ENCODE measurements at places on chromosomes 5 and 9.

- peak; percentile 74 for DNase-seq
Measured at GRCh38 chr9:133347515-133347984, 381 bp downstream of the MED22 start.

DNA sequence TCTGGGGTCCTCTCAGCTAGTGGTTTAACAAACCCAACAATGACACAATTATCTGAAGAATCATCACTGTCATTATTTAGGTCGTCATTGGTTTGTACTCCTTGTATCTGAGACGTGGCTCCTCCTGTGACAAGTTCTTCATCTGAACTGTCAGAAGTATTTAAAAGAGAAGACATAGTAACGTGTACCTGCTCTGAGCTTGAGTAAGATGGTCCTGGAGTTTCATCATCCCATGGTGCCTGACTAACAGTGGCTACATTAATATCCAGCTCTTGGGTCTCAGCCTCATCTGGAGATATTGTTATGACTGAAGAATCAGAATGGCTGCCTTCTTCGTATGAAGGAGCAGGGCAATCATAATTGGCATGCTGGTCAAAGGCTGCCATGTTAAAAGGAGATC lies 9.1 kb upstream of the SMIM27 start:
- no peak for DNase-seq

DNA sequence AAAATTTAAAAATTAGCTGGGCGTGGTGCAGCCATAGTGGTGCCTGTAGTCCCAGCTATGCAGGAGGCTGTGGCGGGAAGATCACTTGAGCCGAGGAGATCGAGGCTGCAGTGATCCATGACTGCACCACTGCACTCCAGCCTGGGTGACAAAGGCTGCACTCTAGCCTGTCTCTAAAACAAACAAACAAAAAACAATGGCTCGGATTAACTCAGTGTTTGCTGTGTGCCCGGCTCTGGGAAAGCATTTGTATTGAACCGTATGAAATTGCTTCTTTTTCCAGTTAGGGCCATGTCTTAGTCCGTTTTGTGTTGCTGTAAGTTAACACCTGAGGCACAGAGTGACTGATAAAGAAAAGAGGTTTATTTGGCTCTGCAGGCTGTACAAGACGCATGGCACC lies 62.6 kb downstream of the CFAP77 start:
- DNase-seq: no peak

DNA sequence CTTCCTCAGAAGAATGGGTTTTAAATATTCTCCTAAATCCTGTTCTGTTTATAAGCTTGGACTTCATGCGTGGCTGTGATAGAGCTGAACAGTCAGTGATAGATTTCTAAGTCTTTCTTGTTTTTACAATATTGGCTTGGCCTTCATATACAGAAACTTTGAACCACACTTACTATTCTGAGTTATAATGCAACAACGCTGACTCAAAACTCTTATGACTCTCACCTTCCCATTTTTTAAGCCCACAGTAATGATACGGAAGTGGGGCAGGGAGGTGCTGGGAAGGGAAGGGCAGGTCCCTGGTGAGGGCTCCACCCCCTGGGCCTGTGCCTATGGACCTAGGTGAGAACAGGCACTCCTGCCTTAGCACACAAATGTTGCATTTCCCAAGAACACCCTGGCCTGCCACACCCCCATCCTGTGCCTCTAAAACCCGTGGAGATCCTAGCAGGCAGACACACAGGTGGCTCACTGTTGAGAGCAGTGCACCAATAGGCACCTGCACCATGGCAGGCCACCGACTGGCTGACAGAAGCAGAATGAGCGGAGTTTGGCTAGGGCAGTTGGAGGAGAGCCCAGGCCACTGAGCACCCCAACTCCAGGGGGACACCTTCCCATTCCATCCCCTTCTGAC lies 376.7 kb downstream of the GABRG2 start:
- no peak for DNase-seq

GRCh38 chr9:2248768-2249265 lies 233.7 kb downstream of the SMARCA2 start:
- DNase-seq: no peak

DNA sequence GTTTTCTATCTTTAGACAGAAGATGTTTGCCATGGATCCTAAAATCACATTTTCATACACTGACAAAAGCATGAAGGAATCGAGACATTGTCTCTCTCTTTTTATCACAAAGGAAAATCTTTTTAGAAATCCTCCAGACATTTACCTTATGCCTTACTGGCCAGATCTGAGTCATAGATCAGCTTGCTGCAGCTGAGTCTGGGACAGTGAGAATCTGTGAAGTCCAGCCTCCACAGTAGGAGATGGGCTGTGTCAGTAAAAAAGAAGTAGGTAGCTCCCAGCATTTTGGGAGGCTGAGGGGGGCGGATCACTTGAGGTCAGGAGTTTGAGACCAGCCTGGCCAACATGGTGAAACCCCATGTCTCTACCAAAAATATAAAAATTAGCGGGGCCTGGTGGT lies 333.4 kb upstream of the ZNF462 start:
- DNase-seq: no peak

DNA sequence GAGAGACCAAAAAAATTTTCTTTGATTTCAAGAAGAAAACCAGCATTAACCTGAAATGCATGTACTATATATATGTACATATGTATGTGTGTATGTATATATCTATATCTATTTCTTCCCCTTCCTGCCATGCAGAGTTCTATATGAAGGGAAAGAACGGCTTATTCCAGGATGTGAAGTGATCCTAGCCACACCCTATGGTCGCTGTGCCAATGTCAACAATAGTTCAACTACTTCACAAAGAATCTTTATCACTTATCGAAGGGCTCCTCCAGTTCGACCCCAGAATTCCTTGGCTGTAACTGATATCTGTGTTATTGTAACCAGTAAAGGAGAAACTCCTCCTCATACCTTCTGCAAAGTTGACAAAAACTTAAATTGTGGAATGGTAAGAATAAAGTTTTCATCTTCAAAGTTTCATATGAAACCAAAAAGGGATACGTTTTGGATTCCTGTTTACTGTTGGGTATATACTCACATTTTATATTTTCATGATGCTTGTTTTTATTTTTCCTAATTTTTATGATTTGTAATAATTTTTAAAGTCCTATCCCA lies 56.2 kb downstream of the DENND4C start:
- DNase-seq: no peak

DNA sequence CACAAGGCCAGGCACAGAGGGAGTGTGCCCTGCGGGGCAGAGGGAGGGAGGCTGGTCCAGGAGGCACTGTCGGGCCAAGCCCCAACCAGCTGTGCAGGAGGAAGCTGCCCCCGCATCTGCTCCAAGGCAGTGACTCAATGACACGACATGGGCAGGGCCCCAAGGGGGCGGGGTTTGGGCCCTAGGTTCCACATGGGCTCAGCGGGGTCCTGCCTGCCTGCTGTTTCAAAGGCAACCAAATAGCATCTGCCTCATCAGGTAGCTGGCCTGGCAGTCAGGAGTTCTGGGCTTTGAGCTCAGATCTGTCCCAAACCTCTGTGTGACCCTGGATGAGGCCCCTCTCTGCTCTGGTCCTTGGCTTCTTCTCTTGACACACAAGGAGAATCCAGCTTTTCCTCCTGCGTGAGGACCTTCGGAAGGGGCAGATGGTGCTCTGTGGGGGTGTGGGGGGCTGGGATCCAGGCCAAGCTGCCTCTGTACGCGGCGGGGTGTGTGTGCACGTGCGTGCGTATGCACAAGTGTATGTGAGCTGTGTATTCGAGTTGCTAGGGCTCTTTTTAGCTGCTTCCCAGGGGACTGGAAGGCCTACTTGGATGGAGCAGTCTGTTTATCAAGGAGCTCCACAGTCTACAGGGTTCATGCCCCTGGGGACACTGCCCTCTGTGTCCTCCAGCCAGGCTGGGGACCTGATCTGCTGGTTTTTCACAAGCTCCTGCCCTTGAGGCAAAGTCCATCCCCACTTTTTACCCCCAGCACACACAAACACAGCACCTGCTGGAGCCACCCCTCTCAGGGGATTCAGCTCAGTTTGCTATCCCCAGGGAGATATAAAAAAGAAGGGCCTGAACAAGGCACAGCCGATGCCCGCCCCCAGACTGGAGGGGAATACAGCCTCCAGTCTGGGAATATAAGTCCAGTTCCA lies 138.9 kb downstream of the RGS3 start:
- DNase-seq: peak; percentile 50

- no peak for DNase-seq
Measured at GRCh38 chr9:121268598-121268850, 562 bp downstream of the GSN start.

DNA sequence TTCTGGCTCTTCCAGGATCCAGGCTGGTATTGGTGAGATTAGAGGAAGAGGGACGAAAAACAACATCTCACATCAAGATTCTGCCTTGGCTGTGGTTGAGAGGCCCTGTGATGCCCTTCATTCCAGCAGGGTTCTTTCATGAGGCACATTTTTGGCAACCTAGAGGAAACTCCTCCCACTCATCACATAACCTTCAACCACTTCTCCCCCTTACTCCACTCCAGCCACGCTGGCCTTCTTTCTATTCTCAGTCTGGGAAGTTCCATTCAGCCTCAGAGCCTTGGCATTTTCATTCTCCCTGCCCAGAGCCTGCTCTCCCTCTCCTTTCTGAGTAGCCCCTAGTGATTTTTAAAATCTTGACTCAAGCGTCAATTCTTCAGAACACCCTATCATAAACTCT lies 337.5 kb downstream of the ZSWIM6 start:
- DNase-seq: no peak

DNA sequence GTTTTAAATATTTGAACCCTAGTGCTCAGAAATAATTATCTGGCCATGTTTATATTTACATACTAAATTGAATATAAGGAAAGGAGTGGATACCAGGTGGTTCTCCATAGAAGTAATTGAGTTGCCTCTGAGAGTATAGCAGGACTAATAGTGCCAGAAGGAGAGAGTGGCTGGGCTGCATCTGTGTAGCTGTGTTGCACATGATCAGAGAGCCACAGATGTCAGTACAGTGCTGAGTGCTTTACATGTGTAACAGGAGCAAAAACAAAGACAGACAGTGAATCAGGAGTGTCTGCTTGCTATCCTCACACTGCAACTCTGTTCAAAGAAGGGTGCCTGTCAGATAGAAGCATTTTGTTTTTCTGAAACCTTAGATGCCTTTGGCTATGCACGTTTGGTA lies 353.9 kb upstream of the PAPPA start:
- DNase-seq: no peak

DNA sequence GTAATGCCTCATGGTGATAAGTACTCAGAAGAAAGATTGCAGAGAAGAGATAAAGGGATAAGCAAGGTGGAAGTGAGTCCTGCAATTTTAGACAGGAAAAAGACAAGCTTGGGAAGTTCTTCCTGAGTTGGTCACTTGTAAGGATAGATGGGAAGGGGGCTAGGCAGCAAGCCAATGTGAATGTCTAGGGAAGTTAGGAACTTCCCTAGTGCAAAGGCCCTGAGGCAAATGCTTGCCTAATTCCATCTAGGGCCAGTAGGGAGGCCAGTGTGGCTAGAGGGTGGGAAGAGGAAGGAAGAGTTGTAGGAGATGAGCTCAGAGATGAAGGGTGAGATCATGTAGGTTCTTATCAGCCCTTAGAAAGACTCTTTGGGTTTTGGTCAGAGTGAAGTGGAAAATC lies 206.6 kb downstream of the MAT2B start:
- DNase-seq: no peak

GRCh38 chr5:39541920-39542319 lies 117.1 kb upstream of the DAB2 start:
- DNase-seq: no peak

- no peak for DNase-seq
Measured at GRCh38 chr5:94623011-94623410, 4.5 kb downstream of the SLF1 start.

DNA sequence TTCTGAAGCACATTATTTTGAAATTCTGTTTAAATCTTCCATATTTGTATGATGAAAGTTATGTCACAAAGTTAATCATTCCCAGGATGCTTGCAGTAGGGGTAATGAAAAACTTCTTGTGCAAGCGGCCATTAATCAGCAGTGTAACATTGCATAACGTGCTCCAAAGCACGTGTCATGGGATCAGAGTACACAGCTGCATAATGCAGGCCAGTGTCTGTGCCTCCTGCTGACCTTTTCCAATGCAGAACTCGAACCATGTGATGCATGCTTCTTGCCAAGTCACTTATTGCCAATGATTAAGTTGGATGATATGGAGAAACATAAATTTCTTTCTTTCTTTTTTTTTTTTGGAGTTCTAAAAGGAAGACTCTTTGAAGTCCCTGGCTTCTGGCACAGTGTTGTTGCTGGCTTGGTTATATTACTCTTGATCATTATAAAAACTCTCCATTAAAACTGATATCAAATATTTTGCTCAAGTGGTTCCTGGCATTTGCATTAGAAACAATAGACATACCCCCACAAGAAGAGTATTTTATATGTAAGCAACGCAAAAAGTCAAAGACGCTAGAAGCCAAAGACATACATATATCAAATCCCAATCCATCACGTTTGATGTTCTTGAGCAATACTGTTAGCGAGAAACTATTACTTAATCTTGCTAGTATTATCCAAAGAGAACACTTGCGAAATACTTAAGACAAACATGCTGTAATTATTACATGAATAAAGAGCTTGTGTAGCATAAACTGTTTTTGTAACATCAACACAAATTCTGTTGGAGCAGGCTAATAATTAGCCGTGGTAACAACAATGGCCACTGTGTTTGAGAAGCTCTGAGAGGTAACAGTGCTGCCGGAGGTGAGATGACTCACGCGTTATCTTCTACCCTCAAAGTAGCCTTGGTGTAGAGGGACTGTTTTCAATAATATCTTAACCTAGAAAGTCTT lies 164.2 kb downstream of the AUH start:
- no peak for DNase-seq

DNA sequence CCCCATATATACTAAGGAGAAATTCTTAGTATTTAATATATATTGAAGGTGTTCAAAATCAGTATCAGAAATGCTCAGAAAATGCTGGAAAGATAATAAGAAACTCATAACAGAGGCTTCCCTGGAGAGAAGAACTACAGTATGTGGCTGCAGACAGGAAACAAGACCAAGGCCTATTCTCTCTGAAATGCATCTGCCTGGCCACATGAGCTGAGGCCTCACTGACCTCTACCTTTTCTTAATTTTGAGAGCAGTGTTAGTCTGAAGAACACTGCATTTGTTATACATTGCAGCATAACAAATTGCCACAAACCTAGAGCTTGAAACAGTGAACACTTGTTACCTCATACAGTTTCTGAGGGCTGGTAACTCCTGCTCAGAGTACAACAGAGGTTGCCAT lies 133.4 kb upstream of the SPEF2 start:
- DNase-seq: no peak

DNA sequence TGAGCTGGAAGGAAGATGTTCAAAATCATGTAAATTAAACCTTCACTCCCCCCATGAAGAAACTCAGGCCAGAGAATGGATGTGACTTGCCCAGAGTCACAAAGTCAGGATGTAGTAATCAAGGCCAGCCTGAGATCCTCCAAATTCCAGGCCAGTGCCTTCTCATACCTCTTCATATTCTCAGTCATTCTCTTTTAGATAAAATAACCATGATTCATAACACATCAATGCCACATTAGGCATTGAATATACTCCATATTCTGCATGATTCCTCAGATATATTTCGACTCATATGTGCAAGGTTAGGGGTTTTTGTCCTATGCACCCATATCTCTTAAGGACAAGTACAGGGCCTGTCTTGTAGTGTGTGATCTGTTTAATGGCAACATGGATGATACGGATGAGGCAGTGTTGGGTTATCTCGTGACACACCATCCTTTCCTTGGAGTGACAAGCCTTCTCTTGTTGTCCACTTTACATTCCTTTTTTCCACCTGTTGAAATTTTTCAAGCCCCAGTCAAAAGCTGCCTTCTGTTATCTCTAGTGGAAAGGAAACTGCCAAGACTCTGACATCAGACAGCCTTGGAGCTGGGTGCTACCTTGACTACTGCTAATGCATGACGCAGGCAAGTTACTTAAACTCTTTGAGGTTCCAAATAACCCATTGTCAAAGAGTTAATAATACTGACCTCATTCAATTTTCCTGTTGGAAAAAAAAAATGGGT lies 227.5 kb upstream of the NR4A3 start:
- DNase-seq: no peak
